ENCODE measurements at places on chromosomes 5 and 9.

DNA sequence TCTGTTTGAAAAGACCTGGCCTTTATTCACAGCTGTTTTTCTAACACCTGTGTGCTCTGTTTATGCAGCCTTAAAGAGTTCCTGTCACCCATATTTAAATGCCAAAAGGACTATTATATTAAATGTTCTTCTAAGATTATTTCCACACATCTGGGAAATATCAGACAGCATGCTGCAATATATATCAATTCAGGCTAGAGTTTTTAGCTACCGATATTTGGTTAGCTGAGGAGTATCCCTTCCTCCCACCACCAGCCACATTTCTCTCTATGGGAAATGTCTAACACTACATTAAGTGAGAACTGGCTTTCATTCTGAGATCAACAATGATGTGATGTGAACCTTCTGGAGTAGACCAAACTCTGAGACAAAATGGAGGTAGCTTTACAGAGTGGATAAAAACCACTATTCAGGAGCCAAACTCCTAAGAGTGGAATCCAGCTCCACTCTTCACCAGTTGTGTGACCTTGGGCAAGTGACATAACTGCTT is 509.2 kb downstream of the ZNF608 start:
- DNase-seq, result no peak

DNA sequence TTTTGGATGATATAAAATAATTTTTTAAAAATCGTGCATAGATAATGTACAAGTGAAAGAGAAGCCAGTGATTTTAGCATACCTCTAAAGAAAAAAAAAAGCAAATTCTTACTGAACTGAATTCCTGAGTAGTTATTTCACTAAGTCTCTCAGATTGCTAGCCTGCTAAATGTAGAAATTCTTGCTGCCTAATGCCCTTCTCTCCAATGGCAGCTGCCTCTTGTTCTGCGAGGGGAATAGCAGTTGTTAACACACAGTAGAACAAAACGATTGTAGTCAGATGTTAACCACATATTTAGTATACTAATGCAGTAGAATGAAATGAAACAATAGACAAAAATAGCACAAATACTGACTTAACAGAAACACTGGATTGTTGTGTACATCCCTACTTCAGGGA is 26.8 kb downstream of the SMAD5 start:
- DNase-seq, result no peak

GRCh38 chr9:114098021-114098935 is 814 bp downstream of the KIF12 start:
- no peak for DNase-seq

GRCh38 chr9:90368928-90369327 is 273.7 kb downstream of the DIRAS2 start:
- DNase-seq, result no peak

GRCh38 chr5:108481355-108481931 is 99.5 kb upstream of the FBXL17 start:
- DNase-seq, result no peak

GRCh38 chr9:70229026-70229425 is 29.8 kb upstream of the SMC5 start:
- DNase-seq, result no peak

GRCh38 chr5:105696440-105696839 is 1974.3 kb downstream of the EFNA5 start:
- DNase-seq, result no peak

GRCh38 chr5:139426203-139426885 is 13.0 kb downstream of the DNAJC18 start:
- no peak for DNase-seq

DNA sequence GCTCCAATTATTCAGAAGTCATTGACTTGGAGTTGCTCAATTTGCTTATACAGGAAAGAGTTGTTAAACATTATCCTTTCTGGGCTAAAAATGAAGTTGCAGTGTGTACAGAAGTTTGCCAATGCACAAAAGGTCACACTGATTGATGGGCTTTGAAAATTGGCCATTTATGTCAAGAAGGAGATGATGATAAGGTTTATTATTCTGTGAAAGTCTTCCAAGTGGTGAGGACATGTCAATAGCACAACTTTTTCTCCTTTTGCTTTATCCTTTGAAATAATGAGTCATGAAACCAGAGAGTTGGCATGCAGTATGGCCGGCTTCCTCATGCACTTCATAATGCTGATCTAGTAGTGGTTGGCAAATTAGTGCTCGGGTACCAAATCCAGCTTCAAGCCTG is 848.5 kb upstream of the WWC1 start:
- no peak for DNase-seq

DNA sequence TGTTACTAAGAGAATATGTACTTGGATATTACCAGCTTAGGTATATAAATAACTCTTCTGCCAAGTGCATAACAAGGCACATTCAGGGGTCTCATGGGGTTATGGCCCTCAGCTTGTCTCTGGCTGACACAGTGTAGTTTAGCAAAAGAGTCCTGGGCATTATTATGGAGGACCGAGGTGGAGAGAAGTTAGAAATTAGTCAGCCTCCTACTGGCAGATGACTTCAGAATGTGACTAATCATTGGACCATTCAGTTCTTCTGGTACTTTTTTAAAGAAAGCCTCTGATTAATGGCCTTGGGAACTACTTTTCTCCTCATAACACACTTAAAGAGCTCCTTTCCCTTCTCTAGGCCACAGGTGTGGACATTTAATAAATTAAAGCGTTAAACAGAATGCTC is 178.9 kb downstream of the SH3GL2 start:
- no peak for DNase-seq

GRCh38 chr5:123120197-123120596 is 31.2 kb downstream of the PRDM6 start:
- no peak for DNase-seq

DNA sequence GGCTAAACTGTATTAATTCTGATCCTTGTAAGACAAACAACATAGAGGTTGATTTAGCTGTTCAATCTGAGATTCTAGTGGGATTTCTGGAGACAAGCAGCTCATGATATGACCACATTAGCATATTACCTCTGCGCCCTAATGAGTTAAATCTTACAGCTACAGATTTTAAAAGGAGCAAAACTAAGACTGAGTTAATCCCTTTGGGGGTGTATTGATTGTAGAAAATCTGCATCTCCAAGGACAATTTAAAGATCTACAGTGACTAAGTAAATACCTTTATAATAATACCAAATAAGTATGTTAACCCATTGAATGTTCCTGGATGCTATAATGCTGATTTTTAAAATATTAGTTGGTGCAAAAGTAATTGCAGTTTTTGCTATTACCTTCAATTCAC is 33.2 kb downstream of the ADAMTSL1 start:
- no peak for DNase-seq

DNA sequence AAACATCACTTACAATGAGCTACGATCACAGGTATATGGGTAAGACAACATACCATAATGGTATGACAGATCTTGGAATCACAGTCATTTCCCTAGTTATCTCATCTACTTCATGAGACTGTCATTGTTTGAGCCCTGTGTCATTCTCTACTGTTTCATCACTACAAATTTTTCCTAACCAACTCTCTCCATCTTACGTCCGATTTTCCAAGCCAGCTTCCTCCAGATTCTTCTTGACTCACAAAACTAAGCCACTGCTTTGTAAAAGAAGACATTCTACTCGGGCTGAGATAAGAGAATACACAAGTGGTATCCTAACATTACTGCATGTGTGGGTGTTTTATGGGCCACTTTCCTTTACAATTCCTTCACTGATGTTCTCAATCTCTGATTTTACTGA is 49.6 kb downstream of the SERINC5 start:
- no peak for DNase-seq

DNA sequence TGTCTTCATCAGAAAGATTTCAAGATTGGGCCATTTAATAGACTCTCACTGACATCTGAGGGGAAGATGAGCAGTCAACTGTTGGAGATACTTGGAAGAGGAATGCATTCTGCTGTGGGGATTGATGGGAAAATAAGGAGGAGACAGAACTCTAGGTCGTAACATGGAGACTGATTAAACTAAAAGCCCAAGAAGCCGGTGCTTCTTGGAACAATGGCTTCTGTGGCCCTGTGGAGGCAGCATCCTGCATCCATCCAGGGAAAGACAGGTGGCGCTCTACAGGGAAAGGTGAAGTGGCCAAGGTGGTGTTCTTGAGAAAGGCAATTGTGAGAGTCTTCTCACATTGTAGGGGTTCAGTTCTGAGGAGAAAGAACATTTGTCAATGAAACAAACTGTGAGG is 31.3 kb downstream of the ZFAND5 start:
- DNase-seq, result no peak

GRCh38 chr5:108672639-108673038 is 75.1 kb upstream of the FER start:
- no peak for DNase-seq

- DNase-seq, result no peak
These were observed 34.4 kb upstream of the RANBP6 start for GRCh38 chr9:6049798-6050197.

DNA sequence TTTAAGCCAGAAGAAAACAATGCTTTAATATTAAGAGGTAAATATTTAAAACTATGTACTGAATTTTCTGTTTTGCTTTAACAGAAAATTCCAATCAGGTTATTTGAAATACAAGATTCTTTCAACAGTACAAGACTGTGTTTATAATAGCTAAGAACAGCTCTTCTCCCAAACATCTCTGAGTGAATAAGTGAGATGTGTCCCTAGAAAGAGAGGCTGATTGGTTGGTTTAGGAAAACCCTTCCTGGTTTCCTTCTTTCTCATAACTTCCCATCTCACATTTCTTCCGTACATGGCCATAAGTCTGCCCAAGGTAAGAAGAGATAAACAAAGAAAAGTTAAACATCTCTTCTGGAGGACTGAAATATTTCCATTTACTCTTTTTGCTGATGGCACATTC is 145.9 kb downstream of the FANCC start:
- no peak for DNase-seq

DNA sequence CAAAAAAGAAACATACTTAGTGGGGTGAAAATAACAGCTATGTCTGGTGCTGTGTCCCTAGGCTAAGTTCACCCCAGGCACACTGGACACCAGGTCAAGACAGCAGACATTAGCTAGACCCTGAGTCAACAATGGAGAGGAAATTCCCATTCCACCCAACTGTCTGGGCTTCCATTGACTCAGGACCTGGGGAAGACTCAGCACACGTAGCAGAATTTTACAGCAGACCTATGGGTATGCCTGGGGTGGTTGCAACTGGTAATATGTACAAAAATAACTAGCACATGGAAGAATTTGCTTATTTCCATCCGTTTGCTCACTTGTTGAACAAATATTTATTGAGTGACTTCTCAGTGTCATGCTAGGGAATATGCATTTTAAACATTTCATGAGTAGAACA is 117.0 kb downstream of the GAS1 start:
- DNase-seq, result no peak

GRCh38 chr5:153147891-153148623 is 342.4 kb upstream of the GRIA1 start:
- no peak for DNase-seq

DNA sequence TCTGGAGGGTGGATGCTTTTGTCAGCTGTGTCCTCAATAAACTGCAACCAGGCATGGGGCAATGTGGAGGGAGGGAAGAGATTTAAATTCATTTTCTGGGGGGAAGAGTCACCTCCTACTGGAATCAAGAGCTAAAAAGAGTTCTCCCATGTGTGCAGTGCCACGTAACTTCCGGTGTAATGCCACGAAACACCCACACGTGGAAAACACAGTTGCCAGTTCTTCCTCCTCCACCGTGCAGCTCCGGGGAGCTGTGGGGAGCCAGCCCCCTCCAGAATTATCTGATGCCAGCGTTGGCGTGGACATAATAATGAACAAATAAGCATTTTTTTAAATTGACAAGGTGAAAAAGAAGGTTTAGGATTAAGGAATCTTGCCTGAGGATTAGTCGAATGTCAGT is 32.1 kb upstream of the MED10 start:
- DNase-seq, result no peak

- DNase-seq, result no peak
These were observed 391.6 kb upstream of the CHD1 start for GRCh38 chr5:99320436-99320835.

DNA sequence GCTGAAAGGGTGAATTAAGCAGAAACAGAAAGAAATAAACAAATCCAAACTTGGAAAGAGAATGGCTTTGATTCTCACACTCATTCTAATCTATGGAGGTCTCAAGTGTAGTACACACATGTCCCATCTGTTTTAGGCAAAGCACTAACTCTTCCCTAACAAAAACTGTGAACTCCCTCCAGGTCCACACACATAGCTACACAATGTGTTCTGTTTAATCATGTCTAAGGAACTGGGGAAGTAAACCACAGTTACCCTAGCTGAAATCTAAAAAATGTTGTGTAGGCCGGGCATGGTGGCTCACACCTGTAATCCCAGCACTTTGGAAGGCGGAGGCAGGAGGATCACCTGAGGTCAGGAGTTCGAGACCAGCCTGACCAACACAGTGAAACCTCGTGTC is 118.7 kb upstream of the FST start:
- no peak for DNase-seq

DNA sequence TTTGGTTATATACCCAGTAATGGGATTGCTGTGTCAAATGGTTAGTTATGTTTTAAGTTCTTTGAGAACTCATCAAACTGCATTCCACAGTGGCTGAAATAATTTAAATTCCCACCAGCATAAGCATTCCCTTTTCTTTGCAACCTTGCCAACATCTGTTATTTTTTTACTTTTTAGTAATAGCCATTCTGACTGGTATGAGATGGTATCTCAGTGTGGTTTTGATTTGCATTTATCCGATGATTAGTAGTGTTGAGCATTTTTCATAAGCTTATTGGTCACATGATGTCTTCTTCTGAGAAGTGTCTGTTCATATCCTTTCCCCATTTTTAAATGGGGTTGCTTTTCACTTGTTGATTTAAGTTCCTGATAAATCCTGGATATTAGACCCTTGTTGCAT is 435.7 kb upstream of the RIOK2 start:
- no peak for DNase-seq

- DNase-seq, result no peak
These were observed 39.5 kb downstream of the MED10 start for GRCh38 chr5:6338871-6339270.

- no peak for DNase-seq
These were observed 18.7 kb downstream of the DAPK1 start for GRCh38 chr9:87516222-87516925.

DNA sequence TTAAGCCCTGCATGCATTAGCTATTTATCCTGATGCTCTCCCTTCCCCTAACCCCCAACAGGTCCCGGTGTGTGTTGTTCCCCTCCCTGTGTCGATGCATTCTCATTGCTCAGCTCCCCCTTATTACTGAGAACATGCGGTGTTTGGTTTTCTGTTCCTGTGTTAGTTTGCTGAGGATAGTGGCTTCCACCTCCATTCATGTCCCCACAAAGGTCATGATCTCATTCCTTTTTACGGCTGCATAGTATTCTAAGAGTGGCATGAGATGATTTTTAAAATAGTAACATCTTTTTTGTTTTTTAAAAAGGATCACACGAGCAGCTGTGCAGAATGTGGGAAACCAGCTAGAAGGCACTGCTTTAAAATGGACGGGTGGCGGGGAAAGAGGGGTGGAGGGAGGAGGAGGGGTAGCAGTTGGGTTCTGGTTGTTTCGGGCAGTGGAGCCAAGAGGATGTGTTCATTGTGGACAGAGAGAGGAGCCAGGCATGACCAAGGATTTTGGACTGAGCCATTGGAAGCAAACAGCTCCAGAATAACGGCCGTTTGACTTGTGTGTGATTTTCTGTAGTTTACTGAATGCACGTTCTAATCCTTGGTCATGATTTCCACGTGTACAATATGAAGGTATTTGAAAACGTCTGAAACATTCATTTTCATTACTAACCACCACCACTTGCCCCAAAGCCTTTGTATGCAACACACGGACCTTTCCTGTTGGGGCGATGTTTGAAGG is 1.7 kb upstream of the TENT4A start:
- no peak for DNase-seq

- DNase-seq, result no peak
These were observed 516.3 kb upstream of the ZNF608 start for GRCh38 chr5:125262782-125263181.
